BE2C (cell line): ENCODE measurements at places on chromosomes 6 and 20.
A peak's percentile ranks its signal among the peaks of the same experiment; 100 is the strongest.

DNA sequence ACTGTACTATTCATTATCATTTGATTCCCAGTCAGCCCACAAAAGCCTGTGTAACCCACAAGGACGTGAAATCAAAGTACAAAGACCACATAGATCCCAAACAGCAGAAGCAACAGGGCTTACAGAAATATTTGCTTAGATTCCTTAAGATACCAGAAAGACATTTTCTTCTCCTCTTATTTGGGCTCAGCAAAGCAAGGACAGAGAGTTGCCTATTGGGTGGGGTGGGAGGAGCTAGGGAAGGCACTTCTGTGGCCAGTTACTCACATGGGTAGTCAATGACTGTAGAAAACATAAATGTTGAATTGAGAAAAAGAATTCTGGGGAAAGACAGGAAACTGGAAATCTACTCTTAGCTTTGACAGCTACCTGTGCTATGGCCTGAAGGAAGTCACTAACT is 19.8 kb downstream of the PDE7B start:
- no peak for DNase-seq

DNA sequence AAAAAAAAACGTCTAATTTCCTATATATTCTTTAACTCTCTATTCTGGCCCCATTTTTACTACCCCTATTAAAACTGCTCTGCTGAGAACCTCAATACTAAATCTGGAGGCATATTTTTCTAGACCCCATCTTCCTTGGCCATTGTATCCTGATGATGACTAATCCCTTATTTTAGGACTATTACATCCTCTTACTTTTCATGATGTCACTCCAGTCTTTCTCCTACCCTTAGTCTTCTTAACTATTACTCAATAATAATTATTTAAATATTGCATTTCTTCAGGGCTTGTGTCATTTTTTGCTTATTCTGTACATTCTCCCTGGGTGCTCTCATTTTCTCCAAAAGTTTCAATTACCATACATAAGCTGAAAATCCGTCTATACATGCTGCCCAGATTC is 6.4 kb downstream of the FBXO30 start:
- DNase-seq = no peak

DNA sequence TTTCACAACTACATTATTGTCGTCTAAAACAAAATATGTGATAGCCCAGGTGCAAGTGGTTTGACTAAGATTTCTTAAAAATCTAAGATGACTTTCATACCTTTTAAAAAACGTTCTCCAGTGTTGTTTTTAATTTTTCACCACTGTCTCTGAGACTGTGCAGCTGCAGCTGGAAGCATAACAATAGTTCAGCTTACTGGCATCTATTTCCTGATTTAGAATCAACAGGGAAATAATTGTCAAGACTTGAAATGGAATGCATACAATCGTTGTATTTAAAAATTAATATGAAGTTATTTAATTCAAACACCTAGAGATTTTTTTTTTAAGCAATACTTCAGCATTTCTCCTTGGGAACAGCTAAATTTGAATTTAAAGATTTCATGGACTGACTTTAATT is 982.0 kb upstream of the EPHA7 start:
- DNase-seq = no peak

- DNase-seq = no peak
Measured at GRCh38 chr20:62426699-62427131, 624 bp downstream of the RBBP8NL start.

DNA sequence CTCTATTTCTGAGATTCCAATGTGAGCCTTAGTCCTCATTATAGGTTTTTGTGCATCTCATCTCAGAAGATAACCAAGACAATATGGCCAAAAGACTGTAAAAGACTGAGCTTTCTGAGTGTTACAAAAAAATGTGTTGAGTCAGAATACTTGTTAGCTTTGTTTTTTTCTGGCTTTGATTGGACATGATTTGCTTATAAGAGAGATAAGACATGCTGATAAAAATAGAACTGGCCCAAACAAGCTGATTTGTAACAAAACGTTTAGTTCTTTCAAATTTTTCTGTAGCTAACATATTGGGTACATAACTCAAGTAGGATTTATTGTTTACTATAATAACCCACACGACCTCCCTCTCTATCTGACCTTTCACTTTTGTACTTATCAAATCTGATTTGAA is 32.9 kb downstream of the FILIP1 start:
- no peak for DNase-seq

DNA sequence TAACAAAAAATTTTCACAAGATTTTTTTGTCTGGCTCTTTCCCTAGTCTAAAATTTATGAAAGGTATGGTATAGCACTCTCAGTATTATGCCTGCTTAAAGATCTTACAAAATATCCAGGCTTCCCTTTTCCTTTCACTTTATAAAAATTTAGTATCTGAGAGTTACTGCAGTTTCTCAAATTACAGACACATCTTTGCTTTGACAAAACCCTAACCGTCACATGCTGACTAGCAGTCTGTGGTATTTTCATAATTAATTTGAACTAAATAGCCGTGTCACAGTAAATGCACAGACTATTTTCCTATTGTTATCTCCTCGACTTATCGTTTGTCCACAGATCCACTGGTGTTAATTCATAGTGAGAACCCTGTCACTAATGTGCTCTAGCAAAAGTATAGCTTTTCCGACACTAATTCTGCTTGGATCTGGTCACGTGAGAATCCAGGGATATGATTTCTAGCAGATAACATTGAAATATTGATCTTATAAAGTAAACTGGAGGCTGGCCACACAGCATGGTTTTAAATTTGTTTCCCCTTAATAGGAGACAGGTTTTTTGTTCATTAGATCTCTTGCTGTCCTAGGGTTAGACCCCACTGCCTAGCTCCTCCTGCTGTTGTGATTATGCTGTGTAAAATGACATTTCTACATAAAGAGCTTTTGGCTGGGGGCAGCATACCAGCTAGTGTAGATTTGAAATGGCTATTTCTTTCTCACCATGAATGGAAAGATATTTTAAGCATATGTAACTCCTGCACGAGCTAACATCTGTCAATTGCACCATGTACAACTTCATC is 340.6 kb upstream of the SASH1 start:
- no peak for DNase-seq

- DNase-seq = no peak
Measured at GRCh38 chr20:1130058-1130694, 11.8 kb downstream of the PSMF1 start.

DNA sequence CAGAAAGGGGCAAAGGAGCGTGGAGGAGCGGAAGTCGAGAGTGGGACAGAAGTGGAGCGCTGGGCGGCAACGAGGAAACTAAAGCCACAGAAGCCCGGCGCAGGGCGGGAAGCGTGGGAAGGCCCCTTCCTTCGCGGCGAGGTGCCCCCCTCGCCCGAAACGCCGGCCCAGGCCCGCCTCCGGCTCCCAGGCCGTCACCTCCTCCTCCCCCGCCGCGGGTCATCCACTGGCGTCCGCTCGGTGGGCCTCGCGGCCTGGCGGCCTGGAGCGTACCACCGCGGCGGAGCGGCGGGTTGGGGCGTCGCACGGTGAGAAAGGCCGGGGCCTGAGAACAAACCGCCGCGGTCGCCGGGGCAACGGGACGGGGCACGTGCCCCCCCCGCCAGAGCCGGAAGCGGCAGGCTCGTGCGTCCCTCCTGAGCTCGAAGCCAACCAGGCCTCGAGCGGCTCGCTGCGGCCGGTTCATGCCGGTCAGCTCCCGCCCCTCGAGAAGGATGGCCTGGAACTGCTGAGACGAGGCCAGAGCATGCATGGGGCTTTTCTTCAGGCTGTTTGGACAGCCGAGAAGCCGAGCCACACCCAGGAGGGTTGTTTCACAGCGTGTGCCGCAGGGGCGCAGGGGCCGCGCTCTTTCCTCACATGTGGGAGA is at the start of gene TCP11:
TCP11 (minus strand) TSS at position 333 of the 649 bp plus-strand sequence. CDS start 469 bp downstream, outside the sequence.
- no peak for DNase-seq

- DNase-seq = no peak
Measured at GRCh38 chr6:47034926-47035325, 7.2 kb downstream of the ADGRF1 start.

DNA sequence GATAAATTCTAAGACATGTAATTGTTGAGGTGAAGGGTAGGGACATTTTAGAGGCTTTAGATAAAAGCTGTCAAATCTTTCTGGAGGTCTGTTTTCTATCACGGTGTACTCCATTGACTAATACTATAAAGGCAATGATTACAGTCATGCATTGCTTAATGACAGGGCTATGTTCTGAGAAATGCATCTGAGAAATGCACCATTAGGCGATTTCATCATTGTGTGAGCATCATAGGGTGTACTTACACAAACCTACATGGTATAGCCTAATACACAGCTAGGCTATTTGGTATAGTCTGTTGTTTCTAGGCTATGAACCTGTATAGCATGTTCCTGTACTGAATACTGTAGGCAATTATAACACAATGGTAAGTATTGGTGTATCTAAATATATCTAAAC is 71.3 kb upstream of the FYN start:
- no peak for DNase-seq

DNA sequence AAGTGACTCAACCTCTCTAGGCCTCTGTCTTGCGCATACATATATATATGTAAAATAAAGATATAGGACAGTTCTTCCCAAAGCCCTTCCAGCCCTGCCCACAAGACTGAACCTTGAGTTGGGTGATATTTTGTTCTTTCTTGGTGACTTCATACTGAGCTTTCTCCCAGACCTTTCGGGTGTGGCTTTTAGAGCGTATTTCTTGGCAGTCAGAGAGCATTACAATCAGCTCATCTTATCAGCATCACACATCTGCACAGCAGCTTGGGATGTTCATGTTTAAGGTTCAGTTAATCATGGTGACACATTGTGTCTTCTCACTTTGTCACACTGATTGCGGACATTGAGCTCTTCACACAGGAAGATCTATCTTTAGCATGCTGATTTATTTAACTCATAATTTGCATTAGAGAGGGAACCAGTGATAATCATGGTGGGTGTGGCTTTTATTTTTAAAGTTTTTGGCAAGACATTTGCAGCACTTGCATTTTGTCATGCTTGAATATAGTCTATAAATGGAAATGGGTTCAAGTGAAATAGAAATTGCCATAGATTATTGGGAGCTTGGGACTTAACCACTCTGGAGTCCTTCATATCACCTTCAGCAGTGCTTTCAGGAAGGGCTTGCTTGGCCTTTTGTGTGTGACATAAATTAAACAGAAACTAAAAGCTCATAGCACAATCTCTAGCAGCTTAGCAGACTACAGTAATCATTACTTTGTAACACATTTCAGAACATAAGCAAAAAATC is 8.3 kb downstream of the KIF3B start:
- no peak for DNase-seq

DNA sequence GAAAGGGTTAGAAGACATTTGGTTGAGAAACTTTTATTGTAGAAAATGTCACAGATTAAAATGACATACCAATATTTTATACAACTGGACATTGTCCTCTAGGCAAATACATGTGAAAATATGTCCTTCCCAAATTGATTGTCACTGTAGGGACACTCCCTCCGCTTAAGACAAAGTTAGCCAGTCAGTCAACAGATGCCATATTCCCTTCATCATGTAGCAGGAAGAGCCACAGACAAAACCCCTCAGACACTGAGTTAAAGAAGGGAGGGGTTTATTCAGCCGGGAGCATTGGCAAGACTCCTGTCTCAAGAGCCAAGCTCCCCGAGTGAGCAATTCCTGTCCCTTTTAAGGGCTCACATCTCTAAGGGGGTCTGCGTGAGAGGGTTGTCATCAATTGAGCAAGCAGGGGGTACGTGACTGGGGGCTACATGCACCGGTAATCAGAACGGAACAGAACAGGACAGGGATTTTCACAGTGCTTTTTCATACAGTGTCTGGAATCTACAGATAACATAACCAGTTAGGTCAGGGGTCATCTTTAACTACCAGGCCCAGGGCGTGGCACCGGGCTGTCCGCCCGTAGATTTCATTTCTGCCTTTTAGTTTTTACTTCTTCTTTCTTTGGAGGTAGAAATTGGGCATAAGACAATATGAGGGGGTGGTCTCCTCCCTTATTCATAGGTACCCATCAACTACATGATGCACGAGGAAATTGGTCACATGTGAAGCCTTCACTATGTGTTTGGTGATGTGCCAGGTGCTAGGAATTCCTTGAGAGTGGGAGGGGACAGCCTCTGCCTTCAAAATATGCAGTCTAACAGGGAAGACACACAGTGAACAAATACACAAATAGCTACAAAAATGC is 155.7 kb upstream of the CDYL start:
- DNase-seq = no peak

DNA sequence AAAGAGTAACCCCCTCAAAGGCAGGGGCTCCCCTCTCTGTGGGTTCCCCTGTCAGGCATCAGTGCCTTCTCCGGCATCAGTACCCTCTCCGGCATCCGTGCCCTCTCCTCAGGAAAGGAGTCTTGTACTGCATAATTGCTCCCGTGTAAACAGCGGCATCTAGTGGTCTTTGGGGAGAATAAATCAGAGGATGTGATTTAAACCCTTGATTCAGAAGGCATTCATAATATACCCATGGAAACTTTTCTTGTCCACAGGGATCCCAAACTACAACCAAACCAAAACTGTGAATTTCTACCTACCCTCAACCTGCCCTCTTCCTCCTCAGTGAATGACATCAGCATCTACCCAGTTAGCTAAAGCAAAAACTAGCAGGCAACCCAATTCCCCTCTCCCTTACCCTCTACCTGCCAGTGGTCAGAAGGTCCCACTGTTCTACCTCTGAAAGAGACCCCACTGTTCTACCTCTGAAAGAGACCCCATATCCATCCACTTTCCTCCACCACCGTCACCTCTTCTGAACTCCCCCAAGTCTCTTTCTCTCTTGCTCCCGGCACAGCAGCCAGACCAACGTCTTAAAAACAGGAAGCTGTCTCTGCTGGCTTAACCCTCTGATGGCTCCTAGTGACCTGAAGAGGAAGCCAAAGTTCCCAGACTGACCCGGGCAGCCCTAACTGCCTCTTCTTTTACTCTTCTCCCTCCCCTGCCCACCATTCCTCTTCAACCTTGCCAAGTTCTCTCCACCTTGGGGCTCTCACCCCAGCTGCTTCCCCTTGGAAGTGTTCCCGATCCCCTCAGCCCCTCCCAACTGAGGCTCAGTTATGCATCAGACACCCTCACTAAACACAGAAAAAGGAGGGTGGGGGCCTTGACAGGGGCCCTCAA is 27.2 kb downstream of the UBE2V1 start:
- peak; percentile 72 for DNase-seq
